ENCODE measurements at places on chromosomes 4 and X. TPM values are rescaled to one million over a fixed set of nuclear protein-coding genes. Genes with fewer than 3 reads are reported as not detected.

- no peak for DNase-seq
Observed at GRCh38 chr4:7120341-7120740, 52.5 kb upstream of the GRPEL1 start.

SH3D19 gene
- 13.2 TPM for total RNA-seq

GLOD5 gene
- total RNA-seq: not detected

FAM47A gene
- not detected for total RNA-seq

SEL1L3 gene
- 117 TPM for total RNA-seq

All from bronchial epithelial cell (primary cell).